ENCODE measurements at places on chromosomes 6 and 20. TPM values are rescaled to one million over a fixed set of nuclear protein-coding genes. Genes with fewer than 3 reads are reported as not detected.

DNA sequence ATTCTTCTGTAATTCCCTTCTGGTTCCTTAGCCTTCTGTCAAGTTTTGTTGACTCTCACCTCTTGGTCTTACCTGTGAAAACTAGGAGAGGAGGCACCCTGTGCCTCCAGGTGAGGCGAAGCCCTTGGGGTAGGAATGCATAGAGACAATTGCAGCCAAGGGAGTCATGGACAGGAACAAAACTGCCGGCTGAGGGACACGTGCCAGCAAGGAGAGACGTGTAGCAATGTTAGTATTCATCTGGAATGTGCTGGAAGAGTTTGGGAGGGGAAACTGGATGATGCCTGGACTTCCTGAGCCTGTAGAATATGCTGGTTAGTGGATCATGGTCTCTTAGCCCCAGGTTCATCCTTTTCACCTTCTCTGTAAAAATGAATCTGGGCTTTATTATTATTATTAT is 3.9 kb upstream of the TIAM2 start:
- DNase-seq = no peak

DNA sequence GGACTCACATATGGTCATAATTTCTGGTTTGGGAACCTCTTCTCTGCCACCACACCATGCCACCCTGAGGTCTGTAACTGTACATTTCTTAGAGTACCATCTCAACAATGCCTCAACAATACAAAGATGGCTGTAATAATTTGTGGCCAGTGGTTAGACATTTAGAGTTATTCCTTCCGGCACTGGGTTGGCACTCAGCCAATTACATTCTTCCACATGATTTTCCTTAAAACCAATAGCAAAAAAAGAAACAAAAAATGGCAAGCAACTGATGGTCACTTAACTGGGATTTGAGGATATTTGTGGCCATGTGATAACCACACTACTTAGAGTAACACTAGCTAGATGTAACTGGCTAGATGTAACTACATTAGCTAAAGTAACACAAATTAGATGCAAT is 79.9 kb downstream of the SEL1L2 start:
- DNase-seq = no peak

GRCh38 chr20:32332614-32333013 is 25.5 kb upstream of the ASXL1 start:
- no peak for DNase-seq

GRCh38 chr20:13915284-13915683 is 75.1 kb downstream of the SEL1L2 start:
- DNase-seq = no peak

GRCh38 chr20:33859157-33859695 is 48.1 kb downstream of the CHMP4B start:
- DNase-seq = peak; percentile 69

DNA sequence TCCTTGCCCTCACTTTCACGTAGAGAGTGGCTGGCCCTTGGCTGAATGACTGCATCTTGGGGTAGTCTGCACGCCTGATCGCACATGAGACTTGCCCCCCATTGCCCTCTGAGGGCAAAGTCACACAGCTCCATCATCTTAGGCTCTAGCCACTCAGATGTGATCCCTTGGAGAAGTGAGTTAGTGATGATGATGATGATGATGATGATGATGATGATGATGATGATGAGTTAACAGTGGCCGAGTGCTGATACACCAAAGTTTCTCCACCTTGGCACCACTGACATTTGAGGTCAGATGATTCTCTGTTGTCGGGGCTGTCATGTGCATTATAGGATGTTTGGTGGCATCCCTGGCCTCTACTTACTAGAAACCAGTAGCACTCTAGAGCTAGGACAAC is 84.0 kb downstream of the PREX1 start:
- no peak for DNase-seq

GRCh38 chr6:4174042-4174441 is 38.7 kb upstream of the ECI2 start:
- DNase-seq = no peak

DNA sequence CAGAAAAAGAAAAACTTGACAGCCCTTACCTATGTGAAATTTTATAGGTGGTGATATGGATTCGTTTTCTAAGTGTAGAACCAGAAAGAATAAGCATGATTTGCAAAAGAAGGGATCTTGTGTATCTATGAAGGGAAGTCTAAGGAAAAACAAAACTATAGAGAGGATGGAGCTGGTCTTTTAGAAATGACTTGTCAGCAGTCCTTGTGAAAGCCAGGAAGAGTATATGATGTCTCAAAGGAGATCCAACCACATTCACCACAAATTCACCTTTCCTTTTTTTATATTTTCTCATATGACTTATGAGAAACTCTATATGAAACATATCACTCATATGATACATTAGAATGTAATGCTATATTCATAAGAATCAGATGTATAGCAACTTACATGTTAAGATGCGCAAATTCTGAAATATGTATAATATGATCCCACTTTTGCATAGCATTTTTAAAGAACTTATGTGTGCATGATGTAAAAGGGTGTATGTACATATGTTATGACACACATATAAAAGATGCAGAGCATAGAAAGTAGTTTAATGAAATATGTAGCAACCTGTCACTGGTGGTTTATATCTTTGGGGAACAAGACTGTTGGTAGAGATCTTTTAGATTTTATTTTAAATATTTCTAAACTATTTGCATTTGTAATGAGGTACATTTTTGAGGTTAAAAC is 91.9 kb upstream of the NUP153 start:
- DNase-seq = no peak

DNA sequence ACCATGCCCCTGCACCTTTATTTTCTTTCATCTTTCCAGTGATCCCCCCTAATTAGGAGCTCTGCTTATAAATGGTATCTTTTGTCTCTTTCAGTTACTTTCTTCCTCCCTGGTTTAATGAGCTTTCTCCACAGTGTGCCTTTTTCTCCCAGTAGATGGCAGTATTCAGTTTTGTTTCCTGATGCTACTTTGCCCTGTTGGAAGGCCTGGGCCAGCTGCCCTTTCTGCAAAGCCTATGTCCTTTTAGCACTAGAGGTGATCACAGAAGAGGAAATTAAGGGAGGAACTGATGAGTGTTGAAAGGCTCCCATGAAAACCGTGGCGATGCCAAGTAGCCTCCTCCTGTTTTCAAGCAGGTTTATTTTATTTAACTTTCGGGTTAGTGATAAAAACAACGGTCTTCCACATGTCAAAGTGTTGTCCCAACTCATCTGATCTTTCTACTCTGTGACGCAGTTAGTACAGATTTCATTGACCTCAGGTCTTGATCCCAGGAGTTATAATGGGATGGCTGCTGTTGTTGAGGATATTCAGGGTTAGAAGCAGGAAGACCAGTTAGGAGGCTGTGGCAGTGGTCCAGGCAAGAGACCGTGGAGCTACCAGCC is 184.2 kb upstream of the BMP2 start:
- no peak for DNase-seq

Gene SLC22A16
- total RNA-seq = not detected

Gene UNC5CL
- total RNA-seq = 3.0 TPM

Gene GPR6
- not detected for total RNA-seq

Gene PBOV1
- total RNA-seq = not detected

Gene HLA-DOA
- 8.3 TPM for total RNA-seq

Gene DEFB124
- not detected for total RNA-seq

Gene HLA-DQA1
- 3.9 TPM for total RNA-seq

Gene WFDC10B
- not detected for total RNA-seq
